Muscle of back (tissue), 13 donors: ENCODE measurements at places on chromosomes 1 and 21.

GRCh38 chr1:47677241-47677940, 239.5 kb downstream of the FOXD2 start:
- peak; percentile 17 for DNase-seq

DNA sequence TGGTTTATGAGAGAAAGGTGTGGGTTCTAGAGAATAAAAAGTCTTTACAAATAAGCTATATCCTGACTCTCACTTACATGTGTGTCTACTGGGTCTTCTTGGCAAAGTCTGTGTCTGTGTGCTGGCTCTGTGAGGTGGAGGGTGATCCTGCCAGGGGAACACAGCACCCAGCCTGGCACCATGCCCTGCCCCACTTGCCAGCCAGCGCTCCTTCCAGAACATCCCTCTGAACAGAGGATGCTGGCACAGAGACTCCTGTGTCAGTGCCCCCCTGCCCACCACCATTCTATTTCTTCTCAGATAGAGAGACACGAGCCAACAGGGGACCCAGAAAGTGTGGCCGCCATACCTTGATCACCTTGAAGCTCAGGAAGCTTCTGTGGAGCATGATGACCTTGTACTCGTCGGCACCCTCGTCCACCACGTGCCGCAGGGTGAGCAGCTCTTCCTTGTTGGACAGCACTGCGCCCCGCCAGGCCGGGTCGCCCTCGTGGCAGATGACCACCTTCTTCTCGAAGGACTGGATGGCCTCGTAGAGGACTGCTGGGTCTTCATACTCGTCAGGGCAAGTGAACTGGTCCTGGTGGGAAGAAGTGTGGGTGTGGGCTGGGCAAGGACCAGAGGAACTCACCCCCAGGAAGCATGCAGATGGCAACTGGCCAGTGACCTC, 49.7 kb downstream of the NTPCR start:
- DNase-seq = no peak

GRCh38 chr1:212355230-212355969, 59.3 kb downstream of the PACC1 start:
- DNase-seq = no peak

DNA sequence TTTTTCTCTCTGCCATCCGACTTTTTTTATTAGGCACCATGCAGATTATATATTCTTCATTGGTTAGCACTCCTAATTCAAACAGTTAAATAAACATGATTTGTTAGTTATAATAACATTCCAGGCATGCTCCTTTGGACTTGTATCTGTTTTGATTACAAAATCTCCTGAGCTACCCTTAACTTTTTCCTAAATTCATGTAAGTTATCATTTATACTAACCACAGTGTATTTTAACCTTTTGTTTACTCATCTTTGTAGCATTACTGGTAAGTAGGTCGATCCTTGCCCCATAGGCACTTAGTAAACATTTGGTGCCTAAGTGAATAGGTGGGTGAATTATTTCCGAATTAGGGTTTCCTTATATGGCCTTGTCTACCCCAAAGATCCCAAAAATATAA, 43.8 kb downstream of the MIER1 start:
- no peak for DNase-seq

DNA sequence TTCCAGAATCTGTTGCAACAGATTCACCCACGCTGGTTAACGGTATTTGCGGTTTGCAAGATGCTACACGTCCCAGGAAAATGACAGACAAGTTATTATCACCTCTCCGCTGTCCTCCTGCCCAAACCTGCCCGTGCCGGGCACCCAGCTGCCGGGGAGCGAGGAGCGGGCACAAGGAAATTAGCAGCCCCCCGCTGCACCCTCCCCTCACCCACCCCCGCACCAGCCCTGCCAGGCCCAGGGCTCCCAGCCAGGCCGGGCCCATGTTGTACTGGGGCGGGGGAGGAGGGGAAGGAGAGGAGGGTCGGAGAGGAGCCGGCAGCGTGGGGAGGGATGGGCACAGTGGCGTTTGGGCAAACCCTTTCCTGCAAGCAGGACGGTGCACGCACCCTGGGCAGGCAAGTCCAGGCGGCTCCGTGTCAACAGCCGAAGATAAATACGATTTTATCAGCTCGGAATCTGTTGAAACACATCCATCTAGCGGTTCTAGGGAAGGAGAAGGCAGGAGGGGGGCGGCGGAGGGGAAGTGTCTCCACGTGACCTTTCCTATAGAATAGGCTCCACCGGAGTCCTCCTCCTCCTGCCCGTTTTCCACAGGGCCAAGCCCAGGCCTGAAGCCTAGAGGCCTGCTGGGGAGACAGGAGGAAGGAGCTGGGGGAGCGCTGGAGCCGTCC, 35.1 kb upstream of the CCDC27 start:
- no peak for DNase-seq

DNA sequence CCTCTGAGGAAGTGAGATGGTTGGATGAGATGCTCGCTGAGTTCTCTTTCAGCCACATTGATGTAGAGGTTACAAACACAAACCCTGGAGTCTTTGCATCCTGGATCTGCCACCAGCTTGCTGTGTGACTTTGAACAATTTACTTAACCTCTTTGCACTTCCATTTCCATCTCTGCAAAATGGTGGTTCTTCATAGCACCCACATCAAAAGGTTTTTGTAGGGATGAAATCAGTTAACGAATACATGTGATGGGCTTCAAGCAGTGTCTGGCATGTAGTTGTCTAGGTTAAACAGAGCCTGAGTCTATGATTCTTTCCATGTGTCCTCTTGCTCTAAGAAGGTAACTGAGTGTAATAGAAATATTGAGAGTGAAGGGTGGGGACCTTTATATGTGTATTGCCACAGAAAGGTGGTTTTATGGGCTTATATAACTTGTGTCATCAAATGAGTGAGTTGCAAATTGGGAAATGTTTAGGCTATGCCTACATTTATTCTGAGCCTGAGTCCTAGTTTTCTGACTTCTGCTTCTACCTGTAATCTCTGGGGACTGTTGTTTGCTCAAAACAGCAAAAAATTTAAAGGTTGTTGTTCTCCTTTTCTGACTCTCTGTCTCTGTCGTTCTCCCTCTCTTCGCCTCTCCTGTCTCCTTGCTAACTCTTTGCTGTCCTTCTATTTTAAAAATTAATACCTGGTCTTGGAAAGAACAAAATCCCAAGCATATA, 27.3 kb upstream of the LRRN2 start:
- no peak for DNase-seq

DNA sequence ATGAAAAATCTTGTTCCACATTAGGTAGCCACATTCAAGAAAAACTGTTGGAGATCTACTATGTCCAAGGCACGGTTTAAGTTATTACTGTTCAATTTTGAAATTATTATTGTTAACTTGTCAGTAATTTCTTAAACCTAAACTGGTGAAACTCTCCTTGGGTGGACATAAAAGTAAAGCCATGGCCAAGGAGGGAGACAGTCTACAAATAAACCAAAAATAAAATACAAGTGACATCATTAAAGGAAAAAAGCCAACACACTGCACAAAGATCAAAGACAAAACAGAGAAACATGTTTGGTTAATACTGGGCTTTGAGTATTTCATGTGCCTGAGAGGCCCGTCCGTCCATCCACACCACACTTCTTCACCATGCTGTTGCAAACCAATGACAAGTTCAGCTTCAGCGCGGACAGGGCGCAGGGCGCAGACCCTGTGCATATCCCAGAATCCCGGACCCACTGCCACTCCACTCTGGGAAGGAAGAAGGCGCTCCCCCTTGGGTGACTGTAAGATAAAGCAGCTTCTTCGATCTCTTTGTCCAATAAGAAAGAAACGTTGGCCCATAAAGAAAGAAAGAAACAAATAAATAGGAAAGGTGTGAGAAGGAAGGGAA, 918 bp upstream of the RASAL2 start:
- DNase-seq = no peak

DNA sequence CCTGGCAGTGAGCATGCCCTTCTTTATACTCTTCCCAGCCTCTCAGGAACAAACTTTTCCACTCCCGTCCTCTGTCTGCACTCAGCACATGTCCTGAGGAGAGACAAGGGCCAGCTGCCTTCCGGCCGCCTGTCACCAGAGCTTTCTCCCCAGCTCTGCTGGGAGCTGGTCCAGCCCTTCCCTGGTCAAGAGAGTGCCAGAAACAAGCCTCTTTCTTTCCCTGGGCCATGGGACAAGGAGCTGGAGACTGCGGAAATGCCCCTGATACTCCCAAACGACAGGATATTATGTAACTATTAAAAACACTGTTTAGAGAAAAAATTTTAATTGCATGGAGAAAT, 10.4 kb downstream of the LAMB3 start:
- DNase-seq = peak; percentile 79

- DNase-seq = no peak
Measured at GRCh38 chr1:90614872-90615271, 102.2 kb downstream of the BARHL2 start.

- DNase-seq = no peak
Measured at GRCh38 chr1:5576673-5577065, 415.6 kb downstream of the NPHP4 start.

DNA sequence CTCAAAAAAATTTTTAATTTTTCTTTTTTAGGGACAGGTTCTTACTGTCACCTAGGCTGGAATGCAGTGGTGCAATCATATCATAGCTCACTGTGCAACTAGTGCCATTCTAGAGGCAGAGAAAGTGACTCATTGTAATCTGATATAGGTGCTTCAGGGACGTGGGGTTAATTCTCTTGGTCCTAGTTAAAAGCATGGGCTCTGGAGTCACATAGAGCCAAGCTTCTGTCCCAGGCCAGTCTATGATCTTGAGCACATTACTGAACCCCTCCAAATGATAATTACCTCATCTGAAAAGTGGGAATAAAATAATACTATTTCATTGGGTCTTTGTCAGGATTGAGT, 1.1 kb upstream of the ADIPOR1 start:
- DNase-seq = no peak

- no peak for DNase-seq
Measured at GRCh38 chr1:104874044-104874443, 1124.3 kb downstream of the AMY1C start.

- no peak for DNase-seq
Measured at GRCh38 chr1:207234690-207235089, 86.8 kb upstream of the CD55 start.

GRCh38 chr1:2072109-2072806, 22.0 kb downstream of the PRKCZ start:
- DNase-seq = no peak

DNA sequence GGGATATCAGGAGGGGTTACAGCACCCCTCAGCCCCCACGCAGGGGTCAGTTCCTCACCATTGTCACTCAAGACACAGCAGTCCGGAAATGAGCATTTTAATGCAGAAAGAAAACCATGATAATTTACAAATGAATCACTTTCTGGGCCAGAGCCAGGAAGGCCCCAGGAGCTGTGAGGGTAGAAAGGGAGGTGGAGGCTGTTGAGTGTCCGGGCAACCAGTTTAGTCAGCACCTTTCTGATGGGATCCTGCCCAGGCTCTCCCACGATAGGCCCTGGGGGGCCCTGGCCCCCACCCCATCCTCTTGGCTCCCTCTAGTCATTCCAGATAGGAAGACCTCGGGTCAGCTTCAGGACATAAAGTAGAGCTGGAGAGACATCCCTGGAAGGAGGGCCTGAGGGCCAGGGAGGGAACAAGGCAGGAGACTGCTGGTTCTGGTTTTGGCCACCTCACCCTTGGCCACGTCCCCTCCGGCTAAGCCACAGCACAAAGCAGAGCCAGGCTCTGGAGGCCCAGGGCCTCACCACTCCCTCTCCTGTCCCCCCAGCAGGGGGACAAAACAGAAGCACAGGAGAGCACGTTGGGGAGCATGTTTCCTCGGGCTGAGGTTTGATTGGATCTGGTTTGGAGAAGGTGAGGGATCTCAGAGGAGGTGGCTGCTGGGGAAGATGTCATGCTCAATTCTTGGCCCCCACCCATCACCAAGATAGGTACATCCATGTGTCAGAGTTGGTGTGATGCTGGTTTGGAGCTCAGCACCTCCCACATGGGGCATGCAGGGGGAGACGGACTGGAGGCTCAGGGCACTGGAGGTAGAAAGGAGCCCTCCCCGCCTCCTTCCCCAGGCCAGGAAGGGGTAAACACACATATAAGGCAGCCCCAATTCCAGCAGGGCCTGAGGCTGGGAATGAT, 20.6 kb downstream of the ETNK2 start:
- DNase-seq = peak; percentile 71

GRCh38 chr1:39416609-39417008, 74.8 kb upstream of the BMP8A start:
- no peak for DNase-seq

GRCh38 chr1:109240158-109241152, 8.9 kb upstream of the CELSR2 start:
- peak; percentile 54 for DNase-seq

DNA sequence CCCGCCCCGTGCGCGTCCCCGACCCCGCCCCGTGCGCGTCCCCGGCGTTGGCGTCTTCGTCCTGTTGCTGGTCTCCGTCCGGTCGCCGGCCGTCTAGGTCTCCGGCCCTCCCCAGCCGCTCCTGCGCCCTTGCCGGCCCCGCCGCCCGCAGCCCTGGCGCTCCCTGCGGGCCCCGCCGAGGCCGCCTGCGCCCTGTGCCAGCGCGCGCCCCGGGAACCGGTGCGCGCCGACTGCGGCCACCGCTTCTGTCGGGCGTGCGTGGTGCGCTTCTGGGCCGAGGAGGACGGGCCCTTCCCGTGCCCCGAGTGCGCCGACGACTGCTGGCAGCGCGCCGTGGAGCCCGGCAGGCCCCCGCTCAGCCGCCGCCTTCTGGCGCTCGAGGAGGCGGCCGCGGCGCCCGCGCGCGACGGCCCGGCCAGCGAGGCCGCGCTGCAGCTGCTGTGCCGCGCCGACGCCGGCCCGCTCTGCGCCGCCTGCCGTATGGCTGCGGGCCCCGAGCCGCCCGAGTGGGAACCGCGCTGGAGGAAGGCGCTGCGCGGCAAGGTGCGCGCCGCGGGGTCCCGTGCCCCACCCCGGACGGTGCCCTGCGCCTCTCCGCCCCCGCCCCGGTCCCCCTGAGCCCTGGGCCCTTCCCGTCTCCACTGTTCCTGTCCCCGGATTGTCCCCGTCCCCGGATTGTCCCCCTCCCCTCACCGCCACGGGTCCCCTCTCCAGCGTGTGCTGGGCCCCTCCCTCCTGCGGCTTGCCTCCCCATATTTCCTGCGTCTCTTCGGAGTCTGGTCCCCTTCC, at the start of gene RNF187:
TSS of gene RNF187 (plus strand) at position 47 of the 789 bp plus-strand sequence.
- DNase-seq = peak; percentile 15

- DNase-seq = no peak
Measured at GRCh38 chr1:159707472-159708260, 6.7 kb downstream of the CRP start.

GRCh38 chr1:56200896-56201295, 378.5 kb downstream of the PLPP3 start:
- no peak for DNase-seq

- DNase-seq = no peak
Measured at GRCh38 chr21:31710586-31710985, 21.3 kb downstream of the SCAF4 start.

DNA sequence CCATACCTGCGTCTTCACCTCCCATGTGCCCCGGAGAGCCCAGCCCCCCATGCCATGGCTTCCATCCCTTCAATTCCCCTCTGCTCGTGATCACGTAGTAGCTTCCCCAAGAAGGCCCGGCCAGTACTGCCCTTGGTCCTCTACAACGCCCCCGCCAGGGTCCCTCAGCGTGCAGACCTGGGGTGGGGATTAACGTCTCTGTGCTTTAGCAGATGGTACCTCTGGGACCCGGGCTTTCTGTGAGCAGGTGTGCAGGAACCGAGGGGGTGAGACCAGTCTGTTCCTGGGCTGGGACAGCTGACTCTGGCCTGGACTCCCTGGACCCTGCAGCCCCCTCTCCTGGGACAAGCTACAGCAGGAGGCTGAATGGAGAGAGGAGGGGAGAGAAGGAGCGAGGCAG, 1.2 kb downstream of the PLCH2 start:
- no peak for DNase-seq
